ENCODE measurements at places on chromosomes 3 and 15.

GRCh38 chr3:11168881-11169805 is 14.8 kb downstream of the HRH1 start:
- no peak for DNase-seq

DNA sequence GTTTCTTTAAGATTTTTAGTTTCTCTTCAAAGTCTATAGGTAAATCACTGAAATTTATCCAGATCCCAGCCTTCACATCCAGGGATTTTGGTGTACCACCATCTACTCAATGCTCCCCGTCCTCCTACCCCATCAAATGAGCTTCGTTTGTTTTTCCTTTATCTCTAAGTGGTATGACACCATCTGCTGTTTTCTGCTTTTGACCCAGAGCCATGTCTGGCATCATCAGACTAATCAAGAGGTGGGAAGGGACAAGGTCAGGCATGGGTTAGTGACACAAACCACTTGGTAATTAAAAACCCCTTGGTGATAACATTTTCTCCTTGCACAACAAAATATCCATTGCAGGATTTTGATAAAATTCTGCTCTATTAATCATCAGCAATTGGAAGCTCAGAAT is 92.7 kb upstream of the GOLGA8J start:
- DNase-seq = no peak

DNA sequence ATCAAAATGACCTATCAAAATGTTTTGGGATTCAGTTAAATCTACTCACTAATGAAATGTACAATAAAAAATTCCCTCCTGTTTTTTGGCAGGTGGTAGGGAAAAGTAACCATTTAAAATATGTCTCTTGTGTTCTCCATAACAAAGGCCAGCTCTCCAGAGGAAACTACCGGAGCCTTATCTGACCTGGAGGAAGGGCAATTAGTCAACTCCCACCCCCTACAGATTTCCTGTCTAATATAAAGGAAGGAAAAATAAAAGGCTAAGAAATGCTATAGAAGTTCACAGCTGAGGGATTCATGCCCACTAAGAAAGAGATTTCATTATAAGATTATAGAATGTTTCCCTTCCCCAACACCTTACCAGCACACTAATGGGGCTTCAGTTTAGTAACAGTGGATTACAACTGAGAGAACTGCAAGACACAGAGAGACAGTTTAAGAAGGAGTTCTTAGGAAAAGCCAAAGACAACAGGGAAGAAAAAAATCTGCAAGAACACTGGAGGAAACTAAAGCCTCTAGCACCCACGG is 376.5 kb upstream of the KCNMB2 start:
- no peak for DNase-seq

DNA sequence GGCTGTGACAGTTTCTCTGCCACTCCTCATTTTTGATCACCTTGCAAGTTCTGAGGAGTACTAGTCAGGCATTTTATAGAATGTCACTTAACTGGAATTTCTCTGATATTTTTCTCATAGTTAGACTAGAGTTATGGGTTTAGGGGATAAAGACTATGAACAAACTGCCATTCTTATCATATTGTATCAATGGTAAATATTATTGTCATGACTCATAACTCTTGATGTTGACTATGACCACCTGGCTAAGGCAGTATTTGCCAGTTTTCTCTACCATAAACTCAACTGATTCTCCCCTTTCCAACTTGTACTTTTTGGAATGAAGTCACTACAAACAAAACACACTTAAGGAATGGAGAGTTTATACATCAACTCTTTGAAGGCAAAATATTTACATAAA is 22.7 kb upstream of the OR5K1 start:
- no peak for DNase-seq

DNA sequence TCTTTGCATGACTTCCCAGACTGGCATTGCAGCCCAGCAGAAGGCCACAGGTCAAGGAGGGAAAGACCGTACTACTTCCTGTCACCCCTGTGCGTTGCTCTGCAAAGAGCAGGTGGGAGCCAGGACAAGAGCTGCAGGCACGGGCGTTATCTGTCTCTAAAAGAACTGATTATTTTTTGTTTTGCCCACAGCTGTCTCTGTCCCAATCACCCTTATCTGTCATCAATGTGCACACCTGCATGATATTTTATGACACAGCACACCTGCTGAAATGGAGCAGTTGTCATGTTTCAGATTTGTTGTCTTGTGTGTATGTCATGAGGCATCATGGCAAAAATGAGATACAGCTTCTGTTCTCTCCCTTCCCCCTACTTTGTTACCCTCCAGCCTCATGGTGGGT is 58.8 kb downstream of the SLCO3A1 start:
- DNase-seq = no peak

DNA sequence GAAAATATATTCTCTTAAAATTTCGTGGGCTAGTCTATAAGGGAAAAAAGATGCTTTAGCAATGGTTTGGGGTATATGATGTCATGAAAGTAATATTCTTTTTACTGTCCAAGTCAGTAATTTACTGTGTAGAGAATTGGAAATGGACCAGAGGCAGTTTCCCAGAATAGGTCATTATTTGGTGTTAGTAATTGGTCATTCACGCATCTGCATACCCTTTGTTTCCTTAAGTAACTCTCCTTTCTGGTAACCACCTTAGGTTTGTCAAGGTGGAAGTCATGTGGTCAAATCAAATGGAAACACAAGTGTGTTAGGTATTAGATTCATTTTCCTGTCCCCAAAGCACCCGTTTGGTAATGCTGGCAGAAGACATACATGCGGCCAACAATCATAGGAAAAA is 23.9 kb downstream of the FBXO22 start:
- DNase-seq = no peak

GRCh38 chr3:126537730-126538281 is 13.9 kb downstream of the CHST13 start:
- DNase-seq = no peak

DNA sequence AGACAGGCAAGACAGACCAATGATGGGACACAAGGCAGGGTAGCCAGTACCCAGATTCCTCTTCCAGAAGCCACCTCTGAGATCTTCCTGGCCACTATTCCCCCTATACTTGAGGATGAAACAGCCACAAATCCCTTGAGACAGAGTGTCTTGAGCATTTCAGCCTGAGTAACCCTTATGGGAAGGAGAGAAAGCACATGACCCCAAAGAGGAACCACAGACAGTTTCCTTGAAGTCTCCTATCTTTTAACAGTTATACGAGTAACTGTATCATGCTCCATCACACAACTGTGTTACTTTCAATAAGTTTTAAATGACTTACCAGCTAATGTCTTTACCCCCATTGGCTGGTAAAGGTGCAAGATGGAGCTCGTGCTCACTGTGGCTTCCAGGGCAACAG is 9.3 kb downstream of the VIPR1 start:
- DNase-seq = no peak

- DNase-seq = no peak
Observed at GRCh38 chr3:54964081-54964480, 36.2 kb upstream of the LRTM1 start.

- DNase-seq = peak; percentile 76
Observed at GRCh38 chr3:72347819-72348319, 500.4 kb downstream of the SHQ1 start.

DNA sequence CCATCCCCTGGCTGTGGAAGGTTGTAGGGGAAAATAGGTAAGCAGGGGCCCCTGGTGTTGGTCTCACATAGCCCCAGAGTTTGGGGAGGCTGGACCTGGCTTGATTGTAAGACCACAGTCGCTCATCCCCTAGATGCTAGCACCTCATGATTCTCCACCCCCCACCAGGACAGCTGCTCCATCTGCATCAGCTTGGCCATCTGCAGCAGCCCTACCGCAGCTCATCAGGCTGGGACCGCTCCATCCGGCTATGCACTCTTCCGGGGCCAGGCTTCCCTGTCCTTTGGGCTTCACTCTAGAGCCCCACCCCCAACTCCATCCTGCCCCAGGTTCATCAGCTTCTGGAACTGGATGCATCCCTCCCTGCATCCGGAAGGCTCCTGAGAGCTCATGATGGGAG is 12.6 kb downstream of the SCN5A start:
- no peak for DNase-seq

DNA sequence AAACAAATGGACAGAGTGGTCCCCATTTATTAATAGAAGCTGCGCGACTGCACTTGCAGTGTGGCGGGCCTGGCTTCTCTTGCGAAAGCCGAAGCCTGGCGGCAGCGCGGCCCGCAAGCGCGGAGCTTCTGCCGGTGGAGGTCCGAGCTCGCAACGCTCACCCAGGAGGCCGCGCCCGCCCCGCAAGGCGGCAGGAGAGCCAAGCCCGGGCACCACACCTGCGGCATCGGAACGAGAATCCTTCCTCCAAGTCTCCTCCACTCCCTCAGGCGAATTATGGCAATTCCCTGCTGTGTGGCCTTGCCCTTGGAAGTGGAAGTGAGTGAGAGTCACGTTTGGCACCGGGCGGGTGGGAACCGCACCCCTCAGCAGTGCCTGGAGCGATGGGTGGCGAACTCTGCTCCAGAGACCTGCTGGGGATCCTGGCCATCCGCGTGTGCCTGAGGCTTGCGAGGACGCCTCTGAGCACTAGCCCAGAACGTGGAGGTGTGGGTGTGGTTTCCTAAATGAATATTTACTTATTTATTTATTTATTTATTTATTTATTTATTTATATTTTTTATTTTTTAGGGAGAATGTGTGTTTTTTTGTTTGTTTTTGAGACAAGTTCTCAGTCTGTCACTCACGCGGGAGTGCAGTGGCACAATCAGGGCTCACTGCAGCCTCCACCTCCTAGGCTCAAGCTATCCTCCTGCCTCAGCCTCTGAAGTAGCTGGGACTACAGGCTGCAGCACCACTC is 133.7 kb upstream of the UBE2E1 start:
- DNase-seq = no peak

- no peak for DNase-seq
Observed at GRCh38 chr3:10280571-10280970, 12.2 kb downstream of the GHRL start.

GRCh38 chr15:53670701-53671100 is 88.8 kb downstream of the WDR72 start:
- DNase-seq = no peak

GRCh38 chr15:91257746-91258414 is 157.8 kb downstream of the SV2B start:
- no peak for DNase-seq

- DNase-seq = no peak
Observed at GRCh38 chr15:67670647-67671305, 128.3 kb downstream of the MAP2K5 start.

GRCh38 chr3:36540888-36541518 is 160.7 kb downstream of the STAC start:
- DNase-seq = no peak

GRCh38 chr3:67808906-67809305 is 154.5 kb upstream of the SUCLG2 start:
- DNase-seq = no peak

DNA sequence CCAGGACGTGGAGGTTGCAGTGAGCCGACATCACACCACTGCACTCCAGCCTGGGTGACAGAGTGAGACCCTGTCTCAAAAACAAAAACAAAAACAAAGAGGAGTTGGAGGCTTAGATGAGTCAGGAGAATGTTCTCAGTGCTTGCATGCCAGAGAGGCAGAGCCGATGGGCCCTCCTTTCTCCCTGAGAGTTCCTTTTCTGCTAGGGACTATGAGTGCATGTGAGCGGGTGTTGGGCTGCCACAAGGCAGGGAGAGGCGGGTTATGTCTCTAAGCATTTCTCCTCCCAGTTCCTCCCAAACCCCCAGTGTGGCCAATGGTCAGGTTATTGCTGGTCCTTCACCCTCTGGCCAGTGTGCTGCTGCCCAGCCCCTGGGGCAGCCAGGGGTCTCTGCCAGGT is 45.1 kb downstream of the RTP1 start:
- no peak for DNase-seq

DNA sequence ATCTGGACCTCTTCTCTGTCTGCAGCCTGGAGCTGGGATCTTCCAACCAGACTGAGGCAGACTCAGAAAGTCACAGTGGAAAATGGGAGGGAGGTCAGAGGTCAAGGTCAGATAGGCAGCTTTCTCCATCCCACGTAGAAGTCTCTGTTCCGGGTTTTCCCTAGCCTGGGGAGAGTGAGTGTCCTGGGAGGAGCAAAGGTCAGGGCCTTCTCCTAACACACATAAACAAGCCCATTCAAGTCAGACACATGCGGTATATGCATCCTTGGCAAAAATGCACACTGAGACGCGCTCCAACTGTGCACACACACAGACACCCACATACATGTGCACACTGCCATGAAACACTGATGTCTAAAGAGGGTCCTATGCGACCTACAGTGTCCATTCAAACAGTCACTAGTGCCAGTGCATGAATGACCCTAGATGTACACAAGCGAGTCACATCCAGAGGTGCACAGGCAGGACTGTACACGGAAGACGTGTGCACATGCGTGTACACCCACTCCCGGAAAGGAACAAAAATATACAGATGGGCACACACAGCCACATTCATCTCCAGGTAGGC is 681 bp downstream of the TWF2 start:
- peak; percentile 50 for DNase-seq

- no peak for DNase-seq
Observed at GRCh38 chr3:11671648-11672100, 28.0 kb upstream of the VGLL4 start.

DNA sequence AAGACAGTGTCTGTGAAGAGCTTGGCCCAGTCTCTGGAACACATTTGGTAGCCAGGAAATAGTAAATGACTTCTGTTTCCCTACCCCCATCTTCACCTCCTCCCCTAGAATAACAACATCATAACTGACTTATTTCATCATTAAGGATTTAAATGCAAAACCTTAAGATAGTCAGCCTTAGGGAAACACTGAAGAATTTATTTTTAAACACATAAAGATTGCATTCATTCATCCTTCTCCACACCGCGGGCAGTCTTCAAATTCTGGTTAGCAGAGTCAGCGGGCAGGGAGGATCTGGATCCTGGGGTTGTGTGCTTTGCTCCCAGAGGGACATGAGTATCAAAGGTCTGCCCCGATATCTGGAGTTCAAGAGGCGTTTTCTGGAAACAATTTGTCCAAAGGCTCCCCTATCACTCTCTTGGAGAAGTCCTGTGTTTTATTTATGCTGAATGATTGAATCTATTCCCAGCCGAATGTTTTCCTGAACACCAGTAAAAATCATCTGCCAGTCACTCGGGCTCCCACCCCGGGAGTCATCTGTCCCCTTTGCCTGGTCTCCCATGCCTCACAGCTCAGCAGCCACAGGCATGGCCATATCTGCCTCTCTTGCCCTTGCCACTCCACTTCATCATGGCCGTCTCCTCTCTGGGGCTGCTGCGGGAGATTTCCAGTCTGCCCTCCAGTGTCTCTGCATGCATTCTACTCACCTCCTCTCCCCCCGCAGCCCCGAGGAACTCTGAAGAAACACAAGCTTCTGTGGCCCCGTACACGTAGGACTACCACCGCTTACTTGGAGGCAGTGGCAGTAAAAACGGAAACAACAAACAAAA is 234.7 kb upstream of the CTDSPL start:
- DNase-seq = no peak

DNA sequence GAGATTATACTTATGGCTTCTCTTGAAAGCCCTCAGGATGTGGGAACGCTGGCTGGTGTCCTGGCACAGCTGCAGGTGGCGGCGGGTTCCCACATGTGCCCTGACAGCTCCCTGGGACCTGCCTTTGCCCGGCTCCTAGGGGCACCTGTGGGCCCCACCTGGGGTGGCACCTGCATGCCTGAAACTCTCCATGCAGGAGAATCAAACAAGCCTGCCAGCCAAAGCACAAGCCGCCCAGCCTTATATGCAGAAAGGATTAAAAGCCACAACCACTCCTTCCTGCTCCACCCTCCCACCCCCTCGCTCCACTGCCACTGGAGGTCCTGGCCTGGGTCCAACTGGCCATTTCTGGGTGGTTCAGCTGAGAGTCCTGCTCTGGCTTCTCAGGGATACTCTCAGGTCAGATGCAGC is 18.1 kb downstream of the TRPM1 start:
- DNase-seq = no peak

GRCh38 chr3:124770336-124771082 is 40.3 kb downstream of the UMPS start:
- no peak for DNase-seq

GRCh38 chr3:15456321-15456720 is 28.9 kb downstream of the EAF1 start:
- DNase-seq = no peak

Data from activated CD4-positive, alpha-beta T cell treated with anti-CD3 and anti-CD28 coated beads for 48 hours (primary cell).